ENCODE measurements at places on chromosomes 2 and 18.

DNA sequence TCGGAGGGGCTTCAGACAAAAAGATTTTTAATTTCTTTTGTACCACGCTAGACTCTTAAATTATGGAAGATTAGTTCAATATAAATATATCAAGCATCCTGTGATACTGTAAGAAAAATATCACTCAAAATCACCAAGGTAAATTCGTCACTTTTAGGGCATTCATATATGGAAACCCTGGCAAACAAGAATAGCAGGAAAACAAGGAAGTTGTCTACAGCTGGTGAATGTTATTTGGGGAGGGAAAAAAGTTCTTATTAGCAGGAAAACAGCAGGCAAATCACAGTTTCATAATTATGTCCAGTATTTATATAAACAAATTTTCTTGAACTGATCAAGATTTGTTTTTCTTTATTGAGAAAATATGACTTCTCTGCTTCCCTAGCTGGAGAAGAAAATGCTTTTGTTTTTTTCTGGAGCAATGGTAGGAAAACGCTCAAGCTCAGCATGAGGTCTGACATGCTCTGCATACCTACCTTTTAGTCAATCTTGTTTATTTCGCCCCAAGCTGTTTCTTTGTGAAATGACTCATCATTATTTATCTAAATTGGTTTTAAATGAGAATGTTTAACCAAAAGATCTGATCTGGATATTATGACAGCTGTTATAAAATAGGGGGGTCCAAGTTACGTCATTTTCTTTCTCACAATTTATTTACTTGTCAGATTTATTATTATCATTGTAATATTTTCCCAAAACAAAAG, 14.7 kb downstream of the LINC00305 start:
- DNase-seq, result no peak

- no peak for DNase-seq
Measured at GRCh38 chr2:196535742-196536141, 103.8 kb upstream of the CCDC150 start.

DNA sequence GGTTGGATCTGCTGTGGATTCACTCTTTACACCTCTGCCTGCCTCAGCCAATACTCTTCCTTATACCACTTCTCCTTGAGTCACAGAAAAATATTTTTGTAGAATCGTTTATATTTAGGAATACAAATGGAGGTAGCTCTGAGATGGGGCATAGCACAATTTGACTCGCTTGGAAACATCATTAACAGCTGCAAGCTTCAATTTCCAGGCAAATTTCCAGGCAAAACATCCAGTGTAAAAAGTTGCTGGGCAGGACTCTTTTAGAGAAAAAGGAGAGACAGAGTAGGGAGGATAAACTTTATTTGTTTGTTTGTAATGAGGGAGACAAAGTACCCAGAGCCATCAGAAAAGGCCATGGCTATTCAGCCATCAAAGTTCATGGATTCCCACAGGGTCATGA, 74.4 kb upstream of the SOX11 start:
- DNase-seq, result no peak

DNA sequence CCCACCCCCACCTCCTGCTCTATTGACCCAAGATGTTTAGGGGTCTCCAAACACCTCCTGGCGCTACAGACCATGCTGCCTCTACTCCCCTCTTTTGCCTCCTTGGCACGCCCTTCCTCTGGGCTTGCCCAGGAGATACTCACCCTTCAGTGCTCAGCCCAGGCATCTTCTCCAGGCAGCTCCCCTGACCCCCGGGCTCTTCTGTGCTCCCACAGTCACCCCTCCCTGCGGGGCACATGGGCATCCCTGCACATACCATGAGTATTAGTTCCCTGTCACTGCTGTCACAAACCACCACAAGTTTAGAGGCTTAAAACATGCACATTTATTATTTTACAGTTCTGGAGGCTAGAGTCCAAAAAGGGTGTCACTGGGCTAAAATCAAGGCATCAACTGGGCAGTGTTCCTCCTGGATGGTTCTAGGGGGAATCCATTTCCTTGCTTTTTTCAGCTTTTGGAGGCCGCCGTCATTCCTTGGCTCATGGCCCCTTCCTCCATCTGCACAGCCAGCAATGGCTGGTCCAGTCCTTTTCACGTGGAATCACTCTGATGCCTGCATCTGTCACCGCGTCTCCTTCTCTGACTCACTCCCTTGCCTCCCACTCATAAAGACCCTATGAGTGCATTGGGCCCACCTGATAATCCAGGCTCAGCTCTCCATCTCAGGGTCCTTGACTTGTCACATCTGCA, 230.4 kb upstream of the COPS8 start:
- no peak for DNase-seq

DNA sequence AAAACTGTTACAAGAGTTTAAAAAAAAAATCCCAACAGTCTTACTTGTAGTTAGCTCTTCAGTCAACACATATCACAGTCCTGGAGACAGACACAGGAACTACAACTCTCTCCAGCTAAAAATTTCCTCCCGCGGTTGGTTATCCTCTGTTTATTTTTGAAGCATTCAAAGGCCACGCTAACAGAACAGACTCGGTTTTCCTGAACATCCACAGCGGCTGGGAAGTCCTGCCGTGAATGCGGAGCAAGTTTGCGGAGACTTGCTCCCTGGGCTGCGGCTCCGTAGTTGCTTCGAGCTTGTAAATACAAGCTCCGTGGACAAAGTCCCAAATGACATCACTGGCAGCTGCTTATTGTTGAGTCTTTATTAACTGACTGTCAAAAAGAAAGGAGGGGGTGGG, at the start of gene NCKAP5:
Gene NCKAP5, minus strand, starts transcription at position 292 of the 400 bp plus-strand sequence. CDS start 50,937 bp downstream, outside the sequence.
- no peak for DNase-seq

DNA sequence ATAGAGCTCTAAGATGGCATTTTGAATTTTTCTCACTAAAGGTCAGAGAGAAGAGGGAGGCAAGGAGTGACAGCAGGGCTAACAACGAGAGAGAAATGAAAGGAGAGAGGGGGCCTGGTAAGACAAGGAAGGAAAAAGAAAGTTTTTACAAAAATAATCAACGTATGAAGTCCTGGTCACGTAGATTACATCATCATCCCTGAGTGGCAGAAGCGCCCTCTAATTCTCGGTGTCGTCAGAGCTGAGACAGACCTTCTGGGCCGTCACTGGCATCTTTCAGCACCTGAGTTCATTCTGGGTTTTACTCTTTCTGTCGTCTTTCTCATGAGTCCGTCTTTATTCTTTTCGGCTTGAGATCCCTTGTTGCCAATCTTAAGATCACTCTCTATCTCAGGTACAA, 329.8 kb downstream of the ALK start:
- no peak for DNase-seq

DNA sequence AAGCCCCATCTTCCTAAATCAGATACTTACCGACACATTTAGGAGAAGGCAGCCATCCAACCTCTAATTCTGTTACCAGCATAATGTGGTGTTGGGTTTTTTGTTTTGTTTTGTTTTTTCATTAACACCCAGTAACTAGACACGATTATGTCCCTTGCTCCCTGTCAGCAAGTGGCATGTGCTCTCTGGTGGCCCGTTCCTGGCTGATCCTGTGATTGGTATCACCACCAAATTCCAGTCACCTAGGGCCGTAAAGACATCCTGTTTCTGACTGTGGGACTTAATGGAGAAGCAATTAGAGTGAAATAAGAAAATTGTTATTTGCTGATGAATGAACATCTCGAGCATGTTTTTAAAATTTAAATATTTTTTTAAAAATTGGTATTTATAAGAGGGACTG, 5.9 kb upstream of the DLX1 start:
- no peak for DNase-seq

DNA sequence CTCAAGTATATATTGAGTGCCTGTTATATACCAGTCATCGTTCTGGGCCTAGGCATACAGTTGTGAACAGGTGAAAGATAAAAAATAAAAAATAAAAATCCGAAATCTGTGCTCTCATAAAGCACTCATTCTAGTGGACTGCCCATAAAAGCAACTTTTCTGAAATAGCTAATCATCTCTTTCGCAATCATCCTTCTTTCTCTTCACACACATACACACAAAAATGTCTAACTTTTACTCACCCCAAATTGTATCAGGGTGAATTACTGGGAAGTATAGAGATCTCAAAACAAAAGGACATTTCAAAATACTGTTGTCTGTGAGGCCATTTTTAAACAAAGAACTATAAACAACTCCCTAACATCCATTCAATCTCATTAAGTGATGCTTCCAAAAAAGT, 29.6 kb upstream of the ORC2 start:
- no peak for DNase-seq

- no peak for DNase-seq
Measured at GRCh38 chr2:231977430-231977829, 15.9 kb downstream of the DIS3L2 start.

DNA sequence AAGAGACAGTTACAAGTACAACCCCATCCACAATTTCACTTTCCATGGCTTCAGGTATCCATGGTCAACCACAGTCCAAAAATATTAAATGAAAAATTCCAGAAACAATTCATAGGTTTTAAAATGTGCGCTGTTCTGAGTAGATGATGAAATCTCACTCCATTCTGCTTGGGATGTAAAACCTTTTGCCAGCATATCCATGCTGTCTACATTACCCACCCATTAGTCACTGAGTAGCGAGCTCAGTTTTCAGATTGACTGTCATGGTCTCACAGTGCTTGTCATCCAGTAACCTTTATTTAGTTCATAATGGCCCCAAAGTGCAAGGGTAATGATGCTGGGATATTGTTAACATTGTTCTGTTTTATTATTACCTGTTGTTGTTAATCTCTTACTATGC, 40.5 kb downstream of the SMAD4 start:
- no peak for DNase-seq

GRCh38 chr2:219614076-219614860, 13.2 kb upstream of the SLC4A3 start:
- DNase-seq, result no peak

DNA sequence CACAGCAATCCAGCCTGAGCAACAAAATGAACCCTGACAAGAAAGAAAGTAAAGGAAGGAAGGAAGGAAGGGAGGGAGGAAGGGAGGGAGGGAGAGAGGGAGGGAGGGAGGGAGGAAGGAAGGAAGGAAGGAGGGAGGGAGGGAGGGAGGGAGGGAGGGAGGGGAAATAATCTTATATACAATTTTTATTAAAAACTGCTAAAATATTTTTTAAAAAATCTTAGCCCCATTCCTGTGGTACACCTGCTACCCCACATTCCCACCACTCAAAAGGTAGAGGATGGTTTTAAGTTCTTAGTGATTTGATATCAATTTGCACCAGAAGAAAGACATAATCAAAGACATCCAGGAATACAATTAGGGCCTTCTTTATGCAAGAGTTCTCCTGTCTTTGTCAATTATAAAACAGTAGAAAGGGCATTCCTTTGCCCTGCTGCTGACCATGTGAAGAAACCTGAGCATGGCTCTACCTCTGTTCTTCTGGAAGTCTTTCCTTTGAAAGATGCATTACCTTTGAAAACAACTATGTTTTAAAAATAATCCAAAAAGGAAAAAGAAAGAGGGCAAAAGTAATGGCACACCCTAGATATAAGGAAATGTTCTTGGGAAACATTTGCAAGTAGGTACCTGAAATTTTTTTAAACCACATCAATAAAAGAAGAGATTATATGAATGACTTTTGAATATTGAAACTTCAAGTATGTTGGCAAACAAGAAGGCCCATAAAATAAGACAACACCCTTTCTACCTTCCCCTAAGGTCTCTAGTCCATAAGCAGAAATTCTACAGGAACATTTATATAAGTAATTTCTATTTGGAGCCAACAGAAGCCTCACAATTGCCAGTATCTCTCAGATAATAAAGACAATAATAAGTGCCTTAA, 33.7 kb upstream of the ACVR2A start:
- no peak for DNase-seq

DNA sequence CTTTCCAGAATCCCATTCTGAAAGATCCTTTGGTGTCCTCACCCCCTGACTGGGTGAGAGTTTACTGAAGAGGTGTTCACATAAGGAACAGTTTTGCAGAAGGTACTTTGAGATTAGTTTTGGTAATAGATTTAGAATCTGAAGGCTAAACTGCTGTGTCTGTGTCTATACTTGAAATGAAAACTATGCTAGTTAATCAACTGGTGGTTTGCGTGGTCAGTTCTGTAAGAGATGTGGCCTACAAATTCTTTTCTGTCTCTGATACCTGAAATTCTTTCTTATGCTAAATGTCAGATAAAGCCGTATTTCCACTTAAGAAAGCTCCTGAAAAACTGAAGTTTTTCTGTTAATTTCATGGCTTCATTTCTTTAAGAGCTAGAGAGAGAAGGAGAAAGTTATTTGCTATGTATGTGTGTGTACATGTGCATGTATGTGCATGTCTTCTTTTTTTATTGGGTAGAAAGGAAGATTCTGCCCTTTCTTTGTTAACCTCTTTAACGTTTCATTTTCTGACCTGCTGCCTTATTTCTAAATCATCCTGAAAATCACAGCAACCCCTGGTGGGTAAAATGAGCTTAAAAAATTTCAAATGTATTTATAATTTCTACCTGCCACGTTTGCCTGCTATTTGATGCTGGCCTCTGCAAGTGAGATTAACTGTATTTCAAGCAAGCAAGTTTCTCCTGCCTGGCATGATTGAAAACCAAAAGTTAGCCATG, 552.0 kb upstream of the NRP2 start:
- no peak for DNase-seq

GRCh38 chr2:100900156-100900795, 80.3 kb downstream of the NPAS2 start:
- no peak for DNase-seq

DNA sequence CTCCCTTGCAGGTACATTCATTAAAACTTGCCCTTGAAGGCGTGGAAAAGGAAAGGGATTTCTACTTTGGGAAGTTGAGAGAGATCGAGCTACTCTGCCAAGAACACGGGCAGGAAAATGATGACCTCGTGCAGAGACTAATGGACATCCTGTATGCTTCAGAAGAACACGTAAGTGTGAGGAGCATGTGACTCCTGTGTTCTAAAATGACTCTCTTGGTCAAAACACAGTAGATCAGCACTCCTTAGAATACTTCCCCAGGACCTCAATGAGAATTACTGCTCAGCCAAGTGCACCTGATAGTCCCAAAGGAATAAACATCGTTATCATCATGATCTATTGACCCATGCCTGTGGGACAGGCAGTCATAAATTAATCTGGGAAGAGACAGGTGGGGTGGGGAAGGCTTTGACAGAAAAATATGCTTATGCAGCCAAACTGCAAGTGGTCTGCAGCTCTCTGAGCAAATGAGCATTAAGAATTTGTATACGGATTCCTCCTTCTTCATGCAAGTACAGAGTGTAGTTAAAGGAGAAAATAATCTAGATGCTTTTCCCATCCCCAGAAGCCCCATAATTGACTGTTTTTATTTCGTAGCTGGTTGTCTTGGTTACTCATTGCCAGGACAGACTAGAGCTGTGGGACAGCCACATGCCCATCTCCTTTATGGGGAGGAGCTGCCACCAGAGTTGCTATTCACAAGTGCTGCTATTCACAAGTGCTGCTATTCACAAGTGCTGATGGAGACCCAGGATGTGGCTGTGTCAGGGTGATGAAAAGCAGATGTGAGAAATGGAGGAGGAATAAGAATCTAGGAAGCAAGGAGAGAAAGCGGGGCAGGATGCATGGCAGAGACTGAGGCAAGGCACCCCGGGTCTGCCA, 91.0 kb downstream of the MAPRE2 start:
- no peak for DNase-seq

- no peak for DNase-seq
Measured at GRCh38 chr2:30425326-30425725, 21.7 kb upstream of the LCLAT1 start.

Data from T follicular helper cell (primary cell).